Activated CD4-positive, CD25-positive, alpha-beta regulatory T cell treated with anti-CD3 and anti-CD28 coated beads, Interleukin-2, amount 50 U/mL, for 24 hours (primary cell): ENCODE measurements at places on chromosomes 12 and 14.
A peak's percentile ranks its signal among the peaks of the same experiment; 100 is the strongest.

DNA sequence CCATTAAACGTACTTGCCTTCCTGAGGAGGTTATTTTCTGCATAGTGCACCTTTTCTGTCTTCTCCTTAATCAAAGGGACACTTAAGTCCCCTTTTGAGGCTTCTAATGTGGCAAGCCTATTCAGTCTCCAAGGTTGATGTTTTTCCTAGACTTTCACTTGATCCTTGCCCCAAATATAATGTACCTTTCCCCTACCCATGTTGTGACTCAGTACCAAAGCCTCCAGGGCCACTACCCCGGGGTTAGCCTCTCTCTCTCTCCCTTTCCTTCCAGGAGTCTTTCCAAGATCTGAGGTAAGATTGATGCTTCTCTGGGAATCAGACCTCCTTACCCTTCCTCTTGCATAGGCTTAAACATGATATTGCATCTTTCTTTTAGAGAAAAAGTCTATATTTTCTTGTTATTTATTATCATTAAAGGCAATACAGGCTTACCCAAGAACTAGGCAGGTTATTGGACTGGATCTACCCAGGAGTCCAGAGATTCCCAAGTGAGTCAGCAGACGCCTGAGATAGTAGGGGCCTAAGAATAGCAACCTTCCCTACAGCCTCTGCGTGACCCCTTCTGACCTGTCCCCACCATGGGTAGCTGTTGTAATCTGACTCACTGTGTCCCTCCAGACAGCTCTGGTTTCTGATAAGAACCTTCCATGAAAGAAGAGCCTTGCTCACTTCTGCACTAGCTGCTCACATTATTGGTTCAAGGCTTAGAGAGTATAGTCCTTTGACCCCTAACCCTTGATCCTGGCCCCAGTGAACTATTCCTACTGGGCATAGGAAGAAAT is 172.9 kb downstream of the ZFP36L1 start:
- ATAC-seq, result no peak

GRCh38 chr14:99745307-99745951 is 47.8 kb upstream of the EML1 start:
- ATAC-seq, result no peak

- ATAC-seq, result no peak
Measured at GRCh38 chr14:89674936-89675335, 257.9 kb upstream of the FOXN3 start.

- ATAC-seq, result no peak
Measured at GRCh38 chr12:94783862-94784261, 133.5 kb upstream of the TMCC3 start.

- no peak for ATAC-seq
Measured at GRCh38 chr12:72432037-72432604, 160.0 kb downstream of the TRHDE start.

DNA sequence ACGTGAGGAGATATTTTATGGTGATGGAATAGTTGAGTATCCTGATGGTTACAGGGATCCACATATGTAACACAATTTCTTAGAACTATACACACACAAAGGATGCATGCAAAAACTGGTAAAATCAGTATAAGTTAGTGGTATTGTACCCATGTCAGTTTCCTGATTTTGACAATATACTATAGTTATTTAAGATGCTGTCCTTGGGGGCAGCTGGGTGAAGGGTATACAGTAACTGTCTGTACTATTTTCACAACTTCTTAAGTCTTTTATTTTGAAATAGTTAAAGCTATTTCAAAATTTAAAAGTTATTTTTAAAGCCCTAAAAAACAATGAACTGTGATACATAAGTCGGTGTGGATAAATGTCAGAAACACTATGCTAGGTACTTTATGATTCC is 24.5 kb upstream of the POLR3B start:
- no peak for ATAC-seq

- ATAC-seq, result no peak
Measured at GRCh38 chr14:74475678-74476077, 17.4 kb downstream of the NPC2 start.

DNA sequence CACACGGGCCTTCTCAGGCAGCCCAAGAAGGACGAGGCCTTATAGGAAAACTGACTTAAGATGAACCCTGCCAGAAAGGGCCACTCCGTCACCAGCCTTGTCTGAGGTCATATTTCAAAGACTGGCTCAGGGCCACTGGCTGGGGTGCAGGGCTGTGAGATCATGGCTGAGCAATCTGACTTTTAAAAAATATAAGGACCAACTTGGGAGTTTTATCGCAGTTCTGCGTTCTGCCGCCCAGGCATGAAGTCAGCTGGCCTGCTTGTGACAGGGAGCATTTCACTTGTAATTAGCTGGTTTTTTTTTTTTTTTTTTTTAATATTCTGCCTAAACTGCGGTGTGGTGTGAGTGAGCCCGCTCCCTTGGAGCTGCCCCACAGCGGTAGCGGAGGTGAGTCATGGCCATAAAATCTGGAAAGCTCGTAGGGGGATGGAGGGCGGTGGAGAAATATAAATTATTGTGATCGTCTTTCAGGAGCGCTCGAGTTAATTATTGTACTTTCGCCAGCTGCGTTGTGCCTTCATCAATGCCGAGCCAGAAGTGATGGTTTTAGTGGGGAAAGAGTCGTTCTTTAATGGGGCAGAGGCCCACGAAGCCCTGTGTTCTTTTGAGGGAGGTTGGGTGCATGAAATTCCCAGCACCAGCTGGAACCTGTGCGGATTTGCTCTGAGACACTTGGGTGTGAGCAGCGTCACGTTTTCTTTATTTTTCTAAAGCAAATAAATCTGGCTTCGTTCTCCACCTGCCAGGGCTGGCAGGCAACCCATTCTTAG is 231.9 kb downstream of the C12orf75 start:
- no peak for ATAC-seq

- ATAC-seq, result no peak
Measured at GRCh38 chr12:16530268-16530850, 75.6 kb downstream of the LMO3 start.

DNA sequence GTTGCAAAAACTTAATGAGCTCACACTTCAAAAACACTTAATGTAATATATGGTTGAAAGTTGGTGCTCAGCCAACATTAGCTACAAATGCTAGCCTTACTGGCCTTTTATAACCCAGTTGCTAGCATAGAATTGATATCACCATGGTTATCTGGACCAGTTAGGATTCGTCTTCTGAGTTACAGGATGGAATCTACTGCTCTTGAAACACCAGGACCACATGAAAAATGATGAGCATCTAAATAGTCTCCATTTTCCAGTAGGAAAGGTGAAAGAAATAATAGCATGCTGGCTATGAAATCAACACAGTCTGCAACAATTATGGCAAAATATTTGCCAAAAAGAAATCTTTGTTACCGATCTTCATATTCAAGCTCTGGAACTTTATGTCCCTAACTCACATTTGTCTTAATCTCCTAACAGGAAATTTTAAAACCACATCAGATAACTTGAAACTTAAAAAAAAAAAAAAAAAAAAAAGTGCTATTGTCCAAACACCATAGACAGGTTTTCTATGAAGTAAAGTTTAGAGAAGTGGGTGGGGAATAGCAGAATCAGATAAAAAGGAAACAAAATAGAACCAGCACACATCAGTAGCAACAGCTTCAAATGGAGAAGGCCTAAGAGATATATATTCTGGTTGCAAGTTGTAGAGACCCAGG is 12.6 kb upstream of the CD69 start:
- ATAC-seq, result no peak

GRCh38 chr12:622416-622815 is 40.8 kb downstream of the NINJ2 start:
- no peak for ATAC-seq

GRCh38 chr14:26839481-26839880 is 241.6 kb upstream of the NOVA1 start:
- no peak for ATAC-seq

- ATAC-seq, result no peak
Measured at GRCh38 chr12:46679754-46680153, 146.0 kb downstream of the SLC38A4 start.

DNA sequence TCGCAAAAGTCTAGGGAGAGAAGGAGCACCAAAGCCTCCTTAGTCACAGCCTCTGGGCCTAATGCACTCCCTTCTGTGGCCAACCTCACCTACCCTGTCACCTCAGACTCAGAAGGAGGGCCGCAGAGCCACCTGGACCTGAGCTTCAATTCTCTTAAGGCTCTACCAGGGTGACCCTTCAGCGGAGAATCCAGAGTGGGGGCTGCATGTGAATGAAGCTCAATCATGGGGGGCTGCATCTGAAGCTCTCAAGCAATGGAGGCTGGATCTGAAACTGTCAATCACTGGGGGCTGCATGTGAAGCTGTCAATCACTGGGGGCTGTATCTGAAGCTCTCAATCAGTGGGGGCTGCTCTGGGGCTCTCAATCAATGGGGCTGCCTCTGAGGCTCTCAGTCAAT is 43.1 kb upstream of the EIF5 start:
- no peak for ATAC-seq

- ATAC-seq, result no peak
Measured at GRCh38 chr12:19970821-19971220, 397.5 kb upstream of the PDE3A start.

DNA sequence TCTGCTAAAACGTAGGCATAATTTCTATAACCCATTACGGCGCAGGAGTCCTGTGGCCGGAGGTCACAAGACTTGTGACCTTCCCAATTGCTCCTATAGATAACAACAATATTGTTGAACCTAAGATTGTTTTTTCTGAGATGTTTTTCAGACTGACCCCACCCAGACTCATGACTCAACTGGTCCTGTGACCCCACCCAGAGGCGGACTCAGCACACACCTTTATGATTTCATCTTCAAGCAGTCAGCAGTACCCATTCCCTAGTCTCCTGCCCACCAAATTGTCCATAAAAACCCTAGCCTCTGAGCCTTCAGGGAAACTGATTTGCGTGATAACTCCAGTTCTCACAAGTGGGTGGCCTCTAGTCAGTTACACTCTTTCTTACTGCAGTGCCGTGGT is 5.9 kb upstream of the PPP4R3A start:
- ATAC-seq, result no peak

GRCh38 chr12:106144847-106145246 is 6.1 kb upstream of the NUAK1 start:
- no peak for ATAC-seq

GRCh38 chr14:99271221-99271941 is 616 bp downstream of the BCL11B start:
- ATAC-seq, result no peak

DNA sequence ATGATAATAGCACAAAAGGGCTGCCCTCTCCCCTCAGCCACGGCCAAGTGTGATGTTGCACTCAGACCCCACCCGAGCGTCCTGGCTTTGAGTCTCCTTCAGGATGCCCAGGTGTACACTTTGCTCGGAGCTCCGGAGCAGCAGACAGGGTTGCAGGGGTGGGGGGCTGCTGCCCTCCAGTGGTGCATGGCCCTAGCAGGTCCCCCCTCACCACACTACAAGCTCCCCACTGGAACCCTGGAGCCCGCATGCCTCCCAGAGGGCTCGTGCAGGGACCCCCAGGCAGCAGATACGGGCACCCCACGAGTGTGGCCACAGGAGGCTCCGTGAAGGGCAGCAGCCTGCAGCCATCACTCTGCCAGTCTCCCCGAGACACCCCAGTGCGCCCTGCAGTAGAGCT is 69.9 kb upstream of the C14orf180 start:
- no peak for ATAC-seq

DNA sequence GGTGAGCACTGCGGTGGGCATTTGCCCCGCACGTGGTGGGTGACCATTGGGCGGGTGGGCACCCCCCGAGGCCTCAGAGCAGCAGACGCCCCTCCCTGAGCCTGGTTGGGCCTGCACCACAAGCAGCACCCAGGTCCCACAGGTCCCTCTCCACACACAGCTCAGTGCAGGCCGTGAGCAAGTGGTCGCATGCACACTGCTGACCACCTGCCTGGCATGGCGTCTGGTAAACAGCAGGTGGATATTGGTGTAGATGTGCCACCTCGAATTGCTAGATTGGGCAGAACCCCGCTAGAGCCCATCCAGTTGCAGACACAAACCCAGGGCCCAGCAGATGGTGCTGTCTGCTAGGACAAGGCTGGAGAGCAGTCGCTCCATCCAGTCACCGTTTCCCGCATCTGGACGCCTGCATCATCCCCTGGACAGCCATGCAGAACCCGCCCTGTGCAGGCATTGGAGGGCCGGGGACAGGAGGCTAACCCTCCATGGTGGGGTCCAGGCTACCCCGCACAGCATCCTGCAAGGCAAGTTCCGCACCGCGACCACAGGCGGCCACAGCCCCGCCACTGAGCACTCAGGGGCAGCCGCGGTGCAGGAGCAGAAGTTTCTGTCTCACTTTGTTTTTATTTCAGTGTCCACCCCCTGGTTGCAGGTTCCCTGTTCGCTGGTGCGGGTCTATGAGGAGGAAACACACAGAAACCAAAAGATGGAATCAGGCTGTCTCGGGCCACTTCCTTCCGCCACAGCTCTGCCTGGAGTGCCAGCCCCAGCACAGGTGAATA is 45.6 kb upstream of the RIMBP2 start:
- peak; percentile 72 for ATAC-seq
